ENCODE measurements at places on chromosomes 5 and 9.

DNA sequence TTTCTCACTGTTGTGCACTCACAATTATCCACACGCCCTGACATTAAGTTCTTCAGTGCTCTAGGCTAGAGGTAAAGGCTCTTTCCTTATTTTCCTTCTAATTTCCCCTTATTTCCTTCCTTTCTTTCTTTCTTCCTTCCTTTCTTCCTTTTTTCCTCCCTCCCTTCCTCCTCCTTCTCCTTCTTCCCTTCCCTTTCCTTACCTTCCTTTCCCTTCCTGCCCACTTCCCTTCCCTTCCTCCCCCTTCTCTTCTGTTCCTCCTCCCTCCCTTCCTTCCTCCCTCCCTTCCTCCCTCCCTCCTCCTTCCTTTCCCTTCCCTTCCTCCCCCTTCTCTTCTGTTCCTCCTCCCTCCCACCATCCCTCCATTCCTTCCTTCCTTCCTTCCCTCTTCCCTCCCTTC, 317.0 kb upstream of the IRX1 start:
- DNase-seq, result no peak

- no peak for DNase-seq
Measured at GRCh38 chr5:139543423-139543991, 17.6 kb upstream of the UBE2D2 start.

DNA sequence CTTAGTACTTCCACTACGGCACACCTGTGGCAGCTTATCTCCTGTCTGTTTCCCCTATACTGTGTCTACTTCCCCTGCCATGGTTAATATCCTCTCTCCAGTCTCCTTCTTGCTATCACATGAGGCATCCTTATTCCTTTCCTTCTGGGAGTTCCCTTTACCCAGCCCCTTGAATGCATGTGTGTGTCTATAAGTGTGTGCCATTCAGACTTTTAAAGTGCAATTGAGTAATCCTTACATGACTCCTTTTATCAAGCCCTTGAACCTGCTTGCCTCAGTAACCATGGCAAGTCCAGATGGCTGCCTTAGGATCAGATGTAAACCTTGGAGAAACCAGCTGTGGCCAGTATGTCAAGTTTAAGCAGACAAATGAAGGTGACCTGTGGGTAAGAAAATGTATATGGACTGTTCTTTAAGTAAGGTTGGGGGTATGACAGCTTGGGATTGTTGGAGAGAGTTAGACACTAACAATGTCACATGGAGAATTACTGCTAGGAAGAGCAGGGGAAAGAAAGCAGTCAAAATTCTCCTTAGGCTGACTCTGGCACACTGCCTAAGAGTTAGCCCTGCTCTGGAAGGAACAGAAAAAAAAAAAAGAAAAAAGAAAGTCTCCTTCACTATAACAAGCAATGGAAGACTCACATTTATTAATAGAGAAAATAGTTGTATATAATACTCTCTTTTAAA, 142.1 kb downstream of the HINT1 start:
- peak; percentile 26 for DNase-seq

GRCh38 chr5:14399054-14399692, 182.4 kb upstream of the OTULINL start:
- DNase-seq, result no peak

GRCh38 chr5:158843305-158843704, 256.4 kb downstream of the EBF1 start:
- DNase-seq, result no peak

- no peak for DNase-seq
Measured at GRCh38 chr9:18045326-18045725, 428.6 kb upstream of the ADAMTSL1 start.

DNA sequence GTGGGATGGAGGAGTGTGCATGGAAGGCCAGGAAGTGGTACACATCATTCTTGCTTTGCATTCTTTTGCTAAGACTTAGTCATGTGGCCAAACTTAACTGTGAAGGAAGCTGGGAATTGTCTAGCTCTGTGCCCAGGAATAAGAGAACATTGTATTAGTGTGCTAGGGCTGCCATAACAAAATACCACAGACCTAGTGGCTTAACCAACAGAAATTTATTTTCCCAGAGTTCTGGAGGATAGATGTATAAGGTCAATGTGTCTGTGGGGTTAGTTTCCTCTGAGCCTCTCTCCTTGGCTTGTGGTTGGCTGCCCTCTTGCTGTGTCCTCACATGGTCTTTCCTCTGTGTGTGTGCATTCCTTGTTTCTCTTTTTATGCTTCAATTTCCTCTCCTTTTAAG, 32.4 kb downstream of the NNT start:
- DNase-seq, result no peak

GRCh38 chr5:75885849-75886596, 168.8 kb upstream of the POC5 start:
- no peak for DNase-seq

GRCh38 chr5:144566747-144567420, 396.2 kb downstream of the KCTD16 start:
- no peak for DNase-seq

GRCh38 chr5:167871091-167871490, 420.4 kb upstream of the WWC1 start:
- DNase-seq, result no peak

DNA sequence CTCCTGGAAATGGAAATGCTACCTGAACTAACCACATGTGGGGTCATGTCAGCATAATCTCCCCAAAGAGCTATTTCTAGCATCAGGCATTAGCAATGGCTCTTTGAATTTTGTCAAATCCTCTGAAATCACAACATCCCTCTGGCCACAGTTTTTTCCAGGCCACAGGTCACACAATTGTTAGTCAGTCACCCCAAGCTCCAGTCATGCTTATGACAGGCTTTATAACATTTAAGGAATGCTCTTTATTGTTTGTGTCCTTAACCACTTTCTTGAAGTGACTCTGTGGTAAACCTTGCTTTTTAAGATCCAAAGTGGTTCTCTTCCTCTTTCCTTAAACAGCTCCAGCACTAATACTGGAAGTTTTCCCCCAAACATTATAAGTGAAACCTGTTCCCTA, 169.2 kb upstream of the HMHB1 start:
- DNase-seq, result no peak

- no peak for DNase-seq
Measured at GRCh38 chr9:104758974-104759373, 5.0 kb upstream of the NIPSNAP3B start.

DNA sequence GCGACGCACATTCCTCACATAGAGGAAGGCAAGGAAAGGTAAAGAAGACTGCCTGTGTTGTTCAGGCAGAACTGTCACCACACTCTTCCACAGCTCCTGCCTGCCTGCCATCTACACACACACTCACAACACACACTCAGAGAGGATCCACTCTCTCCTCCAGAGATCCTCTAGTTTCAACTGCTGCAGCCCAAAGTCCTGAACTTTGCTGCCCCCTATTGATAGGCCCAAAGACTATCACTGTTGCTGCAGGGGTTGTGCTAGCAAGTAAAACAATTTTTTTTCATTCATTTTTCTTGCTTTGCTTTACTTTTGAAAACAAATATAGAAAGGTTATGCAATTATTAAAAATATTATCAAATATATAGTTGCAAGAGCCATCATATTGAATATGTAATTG, 5.9 kb upstream of the CFAP90 start:
- no peak for DNase-seq

DNA sequence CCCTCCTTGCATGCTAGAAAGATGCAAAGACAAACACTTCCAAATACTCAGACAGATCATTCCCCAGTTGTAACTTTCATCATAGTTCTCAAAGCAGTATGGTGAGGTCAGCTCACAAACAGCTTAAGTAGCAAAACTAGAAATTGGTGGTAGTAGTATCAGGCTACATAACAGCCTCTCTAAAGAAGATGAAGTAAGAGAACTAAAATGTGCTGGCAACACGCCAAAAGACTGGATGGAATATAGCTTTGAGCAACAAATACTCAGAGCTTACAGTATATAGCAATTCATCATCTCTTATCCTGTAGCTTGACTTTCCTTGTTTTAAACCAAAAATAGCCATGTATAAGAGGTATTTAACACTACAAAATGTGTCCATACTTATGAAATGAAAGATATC, 7.5 kb downstream of the PFDN1 start:
- no peak for DNase-seq

DNA sequence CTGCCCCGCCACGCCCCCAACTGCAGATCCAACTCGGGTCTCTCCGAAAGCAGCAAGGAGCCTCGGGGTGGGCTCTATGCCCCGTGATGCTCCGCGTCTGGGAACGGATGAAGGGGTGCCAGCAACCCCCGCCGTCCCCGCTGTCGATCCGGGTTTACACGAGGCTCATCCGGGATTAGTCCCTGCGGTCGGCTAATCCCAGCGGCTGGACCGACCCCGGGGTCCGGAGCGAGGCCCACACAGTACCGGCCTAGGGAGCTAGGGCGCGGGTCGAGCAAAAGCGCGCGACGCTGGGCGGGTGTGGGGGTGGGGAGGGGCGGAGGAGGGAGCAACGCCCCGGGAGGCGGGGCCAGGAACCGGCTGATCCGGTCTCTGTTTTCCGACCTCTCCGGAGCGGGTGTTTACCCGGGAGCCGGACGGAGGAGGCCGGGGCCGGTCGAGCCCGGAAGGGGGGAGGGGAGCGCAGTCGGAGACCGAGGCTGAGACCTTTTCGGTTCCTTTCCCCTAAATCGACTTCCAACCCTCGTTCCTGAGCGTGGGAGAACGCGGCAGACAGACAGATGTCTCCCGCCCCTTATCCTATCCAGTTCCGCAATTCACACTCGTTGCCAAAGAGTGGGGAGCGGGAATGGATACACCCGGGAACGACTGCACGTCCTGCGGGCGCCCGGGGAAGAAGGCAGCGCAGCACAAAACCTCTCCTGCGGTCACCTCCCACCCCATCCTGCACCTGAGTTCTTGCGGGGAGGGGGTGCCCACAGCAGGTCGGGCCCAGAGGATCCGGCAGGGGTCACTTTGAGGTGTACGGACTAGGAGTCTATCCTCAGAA, 28.6 kb downstream of the PCDH1 start:
- peak; percentile 76 for DNase-seq

- no peak for DNase-seq
Measured at GRCh38 chr5:127609011-127609410, 39.9 kb upstream of the CTXN3 start.

GRCh38 chr9:128006332-128006996, 25.7 kb upstream of the EEIG1 start:
- DNase-seq, result no peak

GRCh38 chr9:128002959-128003358, 22.2 kb upstream of the EEIG1 start:
- DNase-seq, result no peak

DNA sequence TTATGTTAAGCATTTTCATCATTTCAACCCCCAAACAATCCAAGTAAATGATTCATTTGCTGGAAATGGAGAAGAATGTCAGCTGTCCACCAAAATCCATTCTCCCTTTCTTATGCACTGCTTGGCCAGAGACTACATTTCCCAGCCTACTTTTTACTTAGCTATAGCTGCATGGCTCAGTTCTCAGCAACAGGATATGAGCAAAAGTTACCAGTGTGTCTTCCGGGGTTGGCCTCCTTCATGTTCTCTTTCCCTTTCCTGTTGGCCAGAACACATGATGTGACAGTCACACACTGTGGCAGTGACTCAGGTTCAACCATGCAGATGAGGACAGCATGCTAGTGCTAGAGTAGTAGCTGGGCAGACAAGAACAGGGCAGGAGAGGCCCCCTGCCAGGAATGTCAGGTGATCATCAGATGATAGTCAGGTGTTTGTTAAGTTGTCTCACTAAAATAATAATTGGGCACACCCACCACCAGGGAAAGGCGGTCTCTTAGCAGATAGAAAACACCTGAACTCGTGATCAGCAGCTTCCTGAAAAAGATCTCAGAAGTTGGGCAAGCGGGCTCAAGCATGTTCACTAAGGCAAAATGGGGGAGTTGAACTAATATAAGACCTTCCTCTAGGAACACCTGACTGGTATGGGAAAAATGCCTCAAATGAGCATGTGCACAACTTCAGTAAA, 12.2 kb downstream of the GPR150 start:
- DNase-seq, result no peak

GRCh38 chr9:110128664-110129329, 79.2 kb downstream of the C9orf152 start:
- no peak for DNase-seq

GRCh38 chr5:66717455-66718373, 121.5 kb downstream of the MAST4 start:
- DNase-seq, result no peak

DNA sequence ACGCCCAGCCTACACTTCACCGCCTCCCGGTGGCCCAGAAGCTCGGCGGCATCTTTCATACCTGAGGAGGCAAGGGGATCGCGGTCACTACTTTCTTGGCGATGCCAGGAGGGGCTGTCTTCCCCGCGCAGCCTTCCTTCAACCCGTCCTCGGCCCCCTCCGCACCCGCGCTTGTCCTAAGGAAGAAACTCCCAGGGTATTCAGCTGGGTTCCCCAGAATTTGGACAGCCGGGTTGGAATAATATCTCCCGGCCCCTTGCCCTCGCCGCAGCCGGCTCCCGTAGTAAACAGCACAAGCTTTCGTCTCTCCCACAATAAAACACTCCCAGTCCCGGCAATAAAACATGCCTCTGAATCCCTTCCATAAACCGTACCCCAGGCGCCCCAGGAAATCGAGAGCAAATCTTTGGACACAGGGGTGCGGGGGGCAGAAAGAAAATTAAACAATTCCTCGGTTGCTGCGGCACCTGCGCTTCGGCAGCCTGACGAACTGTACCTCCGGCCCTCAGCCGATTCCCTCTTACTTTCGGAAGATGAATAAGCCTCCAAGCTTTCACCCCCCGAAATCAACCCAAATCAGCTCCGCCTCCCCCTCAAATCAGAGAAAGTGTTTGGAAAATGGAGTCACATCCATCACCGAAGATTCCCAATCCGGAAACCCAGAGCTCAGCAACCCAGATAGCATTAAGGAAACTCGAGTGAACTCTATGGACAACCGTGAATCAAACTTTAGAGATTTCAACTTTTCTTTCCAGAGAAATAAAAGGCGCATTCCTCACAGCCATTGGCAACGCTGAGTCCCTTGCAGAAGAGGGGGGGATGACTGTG, 1.1 kb downstream of the OTP start:
- no peak for DNase-seq

DNA sequence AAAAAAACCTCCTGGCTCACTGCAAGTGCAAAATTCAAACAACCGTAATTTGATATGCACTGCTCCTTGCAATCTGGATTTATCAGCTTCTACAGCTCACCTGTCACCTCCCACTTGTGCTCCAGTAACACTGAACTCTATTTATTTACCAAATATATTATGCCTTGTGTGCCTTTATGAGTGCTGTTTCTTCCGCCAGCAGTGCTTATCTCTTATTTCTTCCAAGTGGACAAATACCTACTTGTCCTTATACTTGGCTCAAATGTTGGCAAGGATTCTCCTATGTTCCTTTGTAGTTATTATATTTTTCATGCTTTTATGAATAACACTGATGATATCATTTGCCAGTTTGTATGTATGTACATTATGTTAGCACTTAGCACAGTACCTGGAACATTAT, 145.7 kb upstream of the ARRDC3 start:
- DNase-seq, result no peak

- no peak for DNase-seq
Measured at GRCh38 chr5:133730346-133730745, 118.0 kb upstream of the FSTL4 start.

- DNase-seq, result no peak
Measured at GRCh38 chr5:54649041-54649504, 131.5 kb downstream of the SNX18 start.

- no peak for DNase-seq
Measured at GRCh38 chr5:10311595-10312425, 4.1 kb upstream of the CMBL start.

- no peak for DNase-seq
Measured at GRCh38 chr9:122112238-122112637, 19.1 kb upstream of the TTLL11 start.

- DNase-seq, result no peak
Measured at GRCh38 chr5:120297616-120298015, 166.5 kb upstream of the PRR16 start.
